ENCODE measurements at places on chromosomes 6 and 20. TPM values are rescaled to one million over a fixed set of nuclear protein-coding genes. Genes with fewer than 3 reads are reported as not detected.
A peak's percentile ranks its signal among the peaks of the same experiment; 100 is the strongest.

Gene SMOC2
- 0.85 TPM for polyA plus RNA-seq

Gene BPIFB4
- not detected for polyA plus RNA-seq

Gene BLOC1S5
- 5.8 TPM for polyA plus RNA-seq

Gene C6orf15
- 0.08 TPM for polyA plus RNA-seq

Gene VSX1
- not detected for polyA plus RNA-seq

Gene TNFRSF6B
- 51.9 TPM for polyA plus RNA-seq

Gene TXLNB
- polyA plus RNA-seq, result 0.03 TPM

Gene OVOL2
- 3.1 TPM for polyA plus RNA-seq

DNA sequence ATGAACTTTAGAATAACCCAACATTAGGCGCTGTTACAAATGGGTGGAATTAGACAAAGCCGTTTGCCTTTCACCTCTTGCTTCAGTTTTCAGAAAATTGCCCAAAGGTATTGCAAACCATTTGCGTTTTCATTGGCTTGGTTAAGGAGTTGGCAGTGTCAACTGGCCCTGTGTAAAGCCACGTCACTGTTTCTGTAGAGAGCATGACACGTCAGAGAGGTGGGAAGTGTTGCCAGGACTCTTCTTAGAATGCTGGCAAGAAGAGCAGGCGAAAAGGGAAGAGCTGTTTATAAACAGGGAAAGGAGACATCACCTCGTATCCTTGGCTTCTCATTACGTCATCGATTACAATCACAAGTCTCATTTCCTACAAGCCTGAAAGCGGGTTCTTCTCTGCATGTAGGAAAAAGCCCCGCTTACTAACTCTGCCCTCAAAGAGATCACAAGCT, 4.2 kb upstream of the IRF4 start:
- DNase-seq, result no peak

DNA sequence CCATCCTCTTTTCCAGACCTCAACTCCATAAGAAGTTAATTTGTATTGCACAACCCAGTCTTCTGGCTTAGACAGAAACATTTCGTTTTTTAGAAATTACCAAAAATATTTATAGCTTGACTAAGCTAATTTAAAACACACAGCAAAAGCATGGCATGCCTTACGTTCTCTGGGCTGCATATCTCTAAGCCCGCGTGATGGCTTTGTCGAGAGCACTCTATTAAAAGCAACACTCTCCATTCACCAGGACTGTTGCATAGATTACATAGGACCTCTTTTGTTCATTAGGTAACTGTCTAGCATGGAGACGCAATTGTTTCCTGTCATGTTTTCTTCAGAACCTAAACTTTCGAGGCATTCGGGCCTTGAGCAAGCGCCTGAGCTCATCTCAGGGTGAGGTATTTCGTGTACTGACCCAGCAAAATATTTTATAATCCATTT, 104.5 kb downstream of the IBTK start:
- DNase-seq, result no peak

GRCh38 chr20:24681634-24682495, 212.4 kb downstream of the SYNDIG1 start:
- DNase-seq, result no peak

DNA sequence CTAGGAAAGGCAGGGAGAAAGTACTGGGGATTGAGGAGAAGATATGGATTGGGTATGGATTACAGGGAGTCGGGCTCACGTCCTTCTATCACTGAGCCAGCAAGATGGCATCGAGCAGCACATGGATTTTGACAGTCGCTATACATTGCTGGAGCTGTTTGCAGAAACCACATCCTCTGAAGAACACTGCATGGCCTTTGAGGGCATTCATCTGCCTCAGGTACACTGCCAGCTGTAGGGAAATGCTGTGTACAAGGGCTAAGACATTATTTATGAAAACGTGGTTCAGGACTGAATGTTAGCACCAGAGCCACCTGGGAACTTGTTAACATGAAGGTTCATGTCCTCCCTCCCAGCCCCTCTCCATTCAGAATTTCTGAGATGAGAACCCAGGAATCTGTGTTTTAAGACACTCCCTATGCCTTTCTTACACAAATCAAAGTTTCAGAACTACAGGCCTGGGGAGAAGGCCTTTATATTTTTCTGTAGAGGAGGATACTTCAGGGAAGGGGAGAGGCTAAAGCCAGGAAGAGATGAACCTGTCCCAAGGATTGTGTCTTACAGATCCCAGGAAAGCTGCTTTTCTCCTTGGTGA, 3.5 kb downstream of the CUL9 start:
- DNase-seq, result no peak

DNA sequence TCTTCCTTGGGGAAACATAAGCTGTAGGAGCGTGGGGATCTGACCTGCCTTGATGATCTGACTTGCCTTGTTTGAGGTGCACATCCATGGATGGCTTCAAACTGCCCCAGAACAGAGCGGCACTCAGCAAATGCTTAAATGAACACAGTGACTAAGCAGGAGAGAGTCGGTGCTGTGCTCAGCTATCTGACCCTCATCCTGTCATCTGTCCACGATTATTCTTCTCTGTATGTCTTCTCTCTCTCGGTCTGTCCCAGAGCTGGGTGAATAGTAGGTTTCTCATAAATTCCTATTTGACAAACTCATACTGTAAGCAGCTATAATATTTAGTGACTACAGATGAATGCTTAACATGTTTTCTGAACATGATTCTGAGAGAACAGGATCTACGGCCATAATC, 37.3 kb downstream of the TRAM2 start:
- DNase-seq, result no peak

DNA sequence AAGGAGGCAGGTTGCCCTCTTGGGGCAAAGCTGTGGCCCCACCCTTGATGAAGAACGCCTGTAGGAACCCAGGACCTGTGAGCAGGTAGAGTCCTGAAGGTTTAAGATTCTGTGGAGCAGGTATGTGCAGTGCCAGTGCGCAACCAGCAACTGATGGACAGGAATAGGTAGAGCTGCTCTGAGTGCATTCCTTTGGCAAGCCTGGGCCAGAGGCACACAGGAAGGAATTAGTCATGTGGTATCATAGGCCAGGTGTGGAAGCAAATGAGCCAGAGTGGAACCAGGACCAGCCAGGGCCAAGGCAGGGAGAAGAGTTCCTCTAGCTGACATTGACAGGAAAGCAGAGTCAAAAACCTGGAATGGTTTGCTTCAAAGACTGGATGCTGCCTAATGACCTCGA, 1.4 kb upstream of the KHDC1 start:
- DNase-seq, result peak; percentile 97

GRCh38 chr6:131117878-131118277, 17.4 kb upstream of the AKAP7 start:
- no peak for DNase-seq

DNA sequence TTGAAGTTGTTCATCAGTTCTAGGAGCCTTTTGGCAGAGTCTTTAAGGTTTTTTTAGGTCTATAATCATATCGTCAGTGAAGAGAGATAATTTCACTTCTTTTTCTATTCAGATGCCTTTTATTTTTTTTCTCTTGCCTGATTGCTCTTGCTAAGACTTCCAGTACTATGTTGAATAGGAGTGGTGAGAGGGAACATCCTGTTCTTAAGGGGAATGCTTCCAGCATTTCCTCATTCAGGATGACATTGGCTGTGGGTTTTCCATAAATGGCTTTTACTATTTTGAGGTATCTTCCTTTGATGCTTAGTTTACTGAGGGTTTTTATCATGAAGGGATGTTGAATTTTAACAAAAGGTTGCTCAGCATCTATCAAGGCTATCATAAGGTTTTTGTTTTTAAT, 109.5 kb downstream of the CLVS2 start:
- DNase-seq, result no peak

DNA sequence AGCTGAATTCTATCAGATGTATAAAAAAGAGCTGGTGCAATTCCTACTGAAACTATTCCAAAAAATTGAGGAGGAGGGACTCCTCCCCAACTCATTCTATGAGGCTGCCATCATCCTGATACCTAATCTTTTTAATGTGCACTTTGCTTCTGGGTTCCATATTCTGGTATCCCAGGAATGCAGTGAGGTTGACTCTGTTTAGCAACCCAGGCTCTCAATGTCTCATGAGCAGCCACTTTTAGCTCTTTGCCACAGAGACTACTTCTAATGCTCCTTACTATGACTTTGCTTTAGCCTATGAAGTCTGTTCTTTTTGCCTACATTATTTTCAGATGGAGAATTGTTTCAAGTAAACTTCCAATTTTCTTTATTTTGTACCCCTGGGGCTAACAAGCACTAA, 185.5 kb upstream of the NRSN1 start:
- no peak for DNase-seq

GRCh38 chr6:47057830-47058540, 15.9 kb upstream of the ADGRF1 start:
- no peak for DNase-seq

Data from keratinocyte (primary cell).